ENCODE measurements at places on chromosomes 4 and X.

- DNase-seq: no peak
These were observed 6.1 kb downstream of the LPAR4 start for GRCh38 chrX:78753571-78753970.

DNA sequence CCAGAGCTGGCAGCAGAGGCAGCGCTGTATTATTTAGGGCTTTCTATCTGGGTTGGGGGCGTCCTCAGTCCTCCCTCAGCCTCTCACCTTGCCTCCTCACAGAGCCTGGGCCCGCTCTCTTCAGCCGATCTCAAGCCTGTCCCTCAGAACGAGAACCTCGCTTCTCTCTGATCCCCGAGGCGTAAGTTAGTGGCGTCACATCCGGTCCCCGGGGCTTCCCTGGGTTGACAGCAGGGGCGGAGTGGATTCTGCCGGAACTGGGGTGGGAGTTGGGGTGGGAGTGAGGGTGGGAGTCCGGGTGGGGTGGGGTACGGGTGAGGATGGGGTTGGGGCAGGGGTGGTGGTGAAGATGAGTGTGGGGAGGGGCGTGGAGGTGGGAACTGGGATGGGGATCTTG lies at the start of gene MAGEA10:
Gene MAGEA10 (minus strand): TSS at position 190 of the 397 bp plus-strand sequence. CDS start 2,957 bp downstream, outside the sequence.
- no peak for DNase-seq

- no peak for DNase-seq
These were observed 25.7 kb upstream of the SHISA3 start for GRCh38 chr4:42371305-42372252.

GRCh38 chrX:39630344-39630743 lies 467.4 kb downstream of the BCOR start:
- DNase-seq: no peak

DNA sequence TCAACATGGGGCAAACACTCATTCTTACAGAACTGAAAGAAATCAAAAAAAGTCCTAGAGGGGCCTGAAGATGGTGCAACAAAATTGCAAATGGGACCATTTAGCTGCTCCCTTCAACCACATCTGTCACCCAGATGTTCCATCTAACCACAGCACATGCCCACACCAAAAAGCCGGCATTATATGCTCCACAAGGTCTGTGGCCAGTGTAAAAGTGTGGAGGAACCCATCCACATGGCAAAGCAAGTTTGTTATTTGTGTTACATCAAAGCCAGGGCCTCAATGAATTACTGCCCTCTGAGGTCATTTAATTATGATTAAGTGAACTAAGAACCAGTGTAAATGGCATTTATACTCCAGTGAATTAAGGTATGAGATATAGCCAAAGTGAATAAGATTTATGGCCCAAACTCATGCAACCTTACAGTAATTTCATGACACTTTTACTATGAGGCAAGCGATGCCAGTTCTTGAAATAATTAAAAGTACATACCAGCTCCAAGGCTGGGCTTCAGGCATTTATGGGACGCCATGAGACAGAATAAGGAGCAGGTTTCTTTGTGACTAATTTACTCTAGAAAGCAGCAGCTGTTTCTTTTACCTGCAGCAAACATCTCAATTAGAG lies 48.7 kb upstream of the FGF16 start:
- DNase-seq: no peak

GRCh38 chr4:94447754-94448411 lies 3.9 kb upstream of the PDLIM5 start:
- DNase-seq: no peak

DNA sequence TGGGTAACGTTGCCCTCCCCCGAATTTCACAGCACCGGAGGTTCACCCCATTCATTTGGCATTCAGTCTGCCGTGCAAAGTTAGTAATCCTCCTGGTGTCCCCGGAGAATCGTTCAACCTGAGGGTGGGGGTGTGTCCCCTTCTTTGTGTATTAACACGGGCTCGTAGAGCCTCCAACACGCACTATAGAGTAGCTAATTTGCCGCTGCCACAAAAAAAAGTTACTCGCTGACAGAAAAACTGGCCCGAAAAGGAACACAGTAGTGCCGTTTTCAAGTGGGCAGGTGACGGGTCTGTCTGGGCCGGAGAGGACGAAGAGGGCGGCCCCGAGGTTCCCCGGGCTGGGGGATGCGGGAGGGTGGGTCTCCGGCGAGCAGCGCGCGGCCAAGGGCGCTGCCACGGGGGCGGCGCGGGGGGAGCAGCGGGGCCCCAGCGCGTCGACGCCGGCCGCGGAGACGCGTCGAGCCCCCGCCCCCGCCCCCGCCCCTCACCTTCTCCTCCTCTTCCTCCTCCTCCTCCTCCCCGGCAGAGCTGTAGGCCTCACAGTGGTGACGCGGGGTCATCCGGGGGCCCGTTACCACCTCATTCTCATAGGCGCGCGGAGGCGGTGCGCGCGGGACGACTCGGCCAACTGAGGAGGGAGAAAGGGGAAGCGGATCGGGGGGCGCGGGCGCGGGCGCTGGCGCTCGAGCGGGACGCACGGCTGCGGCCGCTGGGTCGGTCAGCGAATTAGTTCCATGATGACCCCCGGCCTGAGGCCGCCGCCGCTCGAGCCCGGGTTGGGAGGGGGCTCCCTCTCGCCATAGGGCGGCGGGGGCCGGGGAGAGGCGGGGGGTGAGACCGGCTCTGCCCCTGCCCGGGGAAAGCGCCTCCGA lies 571 bp downstream of the CCNI start:
- peak; percentile 69 for DNase-seq

GRCh38 chr4:105158837-105159236 lies 12.2 kb downstream of the TET2 start:
- no peak for DNase-seq

GRCh38 chr4:163804001-163804400 lies 309.5 kb downstream of the TMA16 start:
- no peak for DNase-seq

- no peak for DNase-seq
These were observed 75.7 kb downstream of the MED28 start for GRCh38 chr4:17690135-17690534.

- peak; percentile 76 for DNase-seq
These were observed 22.8 kb downstream of the CFAP99 start for GRCh38 chr4:2441393-2442174.

- no peak for DNase-seq
These were observed 420.4 kb downstream of the GBA3 start for GRCh38 chr4:23113104-23113503.

DNA sequence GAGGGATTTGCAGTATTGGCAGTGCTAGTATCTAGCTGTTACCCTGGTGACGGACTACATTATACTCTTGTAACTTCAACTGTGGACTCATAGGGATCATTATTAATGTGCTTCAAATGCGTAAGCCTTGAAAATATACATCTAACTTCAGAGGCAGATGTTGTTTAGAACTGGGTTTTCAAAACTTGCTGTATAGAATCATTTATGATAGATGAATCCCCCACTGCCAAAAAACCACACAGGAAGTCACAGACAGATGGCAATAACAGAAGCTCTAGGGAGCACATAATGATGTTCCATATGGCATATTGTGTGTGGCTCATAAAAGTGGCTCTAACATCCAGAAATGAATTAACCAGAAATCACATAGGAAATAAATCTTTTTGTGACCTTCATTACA lies 62.3 kb upstream of the RELL1 start:
- DNase-seq: no peak

DNA sequence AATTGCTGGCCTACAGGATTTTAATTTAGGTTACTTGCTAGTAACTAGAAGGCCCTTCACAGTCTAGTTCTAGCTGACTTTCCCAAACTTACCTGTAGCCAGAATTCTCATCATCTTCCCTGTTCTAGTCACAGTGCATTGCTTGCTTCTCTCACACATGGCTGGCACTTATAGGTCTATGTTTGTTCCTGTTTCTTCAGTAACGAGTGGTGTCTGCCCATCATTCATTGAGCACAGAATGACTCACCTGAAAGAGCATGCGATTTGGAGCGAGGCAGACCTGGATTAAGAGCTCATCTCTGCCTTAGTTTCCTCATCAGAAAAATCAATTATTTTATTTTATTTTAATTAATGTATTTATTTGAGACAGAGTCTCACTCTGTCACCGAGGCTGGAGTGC lies 201.7 kb upstream of the ANK2 start:
- DNase-seq: no peak

DNA sequence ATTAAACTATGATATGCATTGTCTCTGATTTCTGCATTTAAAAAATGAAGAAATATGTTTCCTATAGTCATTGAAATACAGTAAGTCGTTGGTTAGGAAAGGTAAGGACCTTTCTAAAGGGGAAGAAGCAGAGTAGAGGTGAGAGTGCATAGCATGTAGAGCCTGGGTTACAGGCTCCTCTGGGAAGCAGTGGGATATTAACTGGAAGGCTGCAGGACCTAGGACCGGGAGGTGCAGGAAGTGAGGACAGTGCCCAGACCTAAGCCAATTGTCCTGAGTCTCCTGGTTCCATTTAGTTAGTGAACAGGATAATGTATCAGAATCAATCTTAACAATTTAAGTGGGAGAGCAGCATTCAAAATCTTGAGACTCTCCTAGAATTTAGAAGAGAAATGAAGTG lies 237.1 kb upstream of the NUDT6 start:
- no peak for DNase-seq

All from endothelial cell (in vitro differentiated cells).